Left forelimb (tissue), 1 donor: ENCODE measurements at places on chromosomes 2 and 18.

DNA sequence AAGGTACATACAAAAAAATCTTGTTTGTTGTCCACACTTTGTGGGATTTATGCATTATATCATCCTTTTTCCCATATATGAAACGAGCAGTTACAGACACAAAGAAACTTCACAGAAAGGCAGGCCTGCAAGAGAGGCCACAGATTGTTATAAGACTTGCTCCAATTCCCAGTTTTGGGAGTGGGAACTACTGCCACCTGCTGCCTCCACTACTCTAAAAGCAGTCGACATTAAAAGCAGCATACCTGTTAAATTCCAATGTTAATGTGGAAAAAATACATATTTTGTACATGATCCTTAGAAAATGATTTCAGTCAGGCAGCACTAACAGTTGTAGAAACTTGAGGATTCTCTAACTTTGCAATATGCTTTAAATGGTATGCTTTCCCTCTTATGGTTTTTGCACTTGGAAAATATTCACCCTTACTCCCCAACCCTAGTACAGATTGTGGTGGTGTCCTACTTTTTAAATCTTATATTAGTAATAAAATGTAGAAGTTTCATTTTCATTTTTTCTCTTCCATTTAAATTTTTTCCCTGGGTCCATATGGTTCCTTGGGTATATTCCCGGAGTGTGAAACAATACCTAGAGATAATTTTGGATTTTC lies 37.9 kb downstream of the SLC38A11 start:
- DNase-seq: no peak

DNA sequence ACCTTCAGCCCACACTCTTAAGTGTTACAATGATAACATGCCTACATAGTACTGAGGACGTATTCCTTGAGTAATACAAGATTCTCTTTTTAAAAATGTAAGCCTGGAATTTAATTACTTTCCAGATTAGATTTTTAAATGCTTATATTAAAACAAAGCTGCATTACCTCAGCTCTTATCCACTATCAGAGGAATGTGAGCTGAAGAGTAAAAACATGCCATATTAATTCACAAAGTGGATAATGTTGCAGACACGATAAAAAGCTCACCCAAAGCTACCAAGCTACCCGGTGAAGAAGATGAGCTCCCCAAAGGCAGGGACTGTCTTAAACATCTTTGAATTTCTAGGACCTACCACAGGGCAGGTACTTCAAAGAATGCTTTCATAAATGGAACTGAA lies 107.8 kb downstream of the NOL10 start:
- DNase-seq: no peak

GRCh38 chr2:229810786-229811185 lies 96.4 kb upstream of the DNER start:
- DNase-seq: no peak

- no peak for DNase-seq
These were observed 157.2 kb upstream of the SLC1A4 start for GRCh38 chr2:64831977-64832328.

DNA sequence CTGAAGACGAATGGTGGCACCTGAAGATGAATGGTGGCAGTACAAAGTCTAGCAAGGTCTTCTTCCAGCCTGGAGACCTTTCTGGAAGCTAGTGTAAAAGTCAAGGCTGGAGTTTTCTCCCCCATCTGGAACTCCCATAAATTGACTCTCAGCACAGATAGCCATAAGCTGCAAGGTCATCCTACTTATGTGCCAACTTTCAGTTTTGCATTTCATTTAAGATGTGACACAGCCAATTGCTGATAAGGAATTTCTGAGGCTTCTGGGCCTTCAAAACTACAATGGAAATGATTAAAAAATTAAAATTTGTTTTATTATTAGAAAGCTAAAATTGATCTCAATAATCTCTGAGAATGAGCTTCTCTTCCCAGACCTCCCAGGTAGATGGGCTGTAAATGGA lies 10.2 kb downstream of the XDH start:
- no peak for DNase-seq

DNA sequence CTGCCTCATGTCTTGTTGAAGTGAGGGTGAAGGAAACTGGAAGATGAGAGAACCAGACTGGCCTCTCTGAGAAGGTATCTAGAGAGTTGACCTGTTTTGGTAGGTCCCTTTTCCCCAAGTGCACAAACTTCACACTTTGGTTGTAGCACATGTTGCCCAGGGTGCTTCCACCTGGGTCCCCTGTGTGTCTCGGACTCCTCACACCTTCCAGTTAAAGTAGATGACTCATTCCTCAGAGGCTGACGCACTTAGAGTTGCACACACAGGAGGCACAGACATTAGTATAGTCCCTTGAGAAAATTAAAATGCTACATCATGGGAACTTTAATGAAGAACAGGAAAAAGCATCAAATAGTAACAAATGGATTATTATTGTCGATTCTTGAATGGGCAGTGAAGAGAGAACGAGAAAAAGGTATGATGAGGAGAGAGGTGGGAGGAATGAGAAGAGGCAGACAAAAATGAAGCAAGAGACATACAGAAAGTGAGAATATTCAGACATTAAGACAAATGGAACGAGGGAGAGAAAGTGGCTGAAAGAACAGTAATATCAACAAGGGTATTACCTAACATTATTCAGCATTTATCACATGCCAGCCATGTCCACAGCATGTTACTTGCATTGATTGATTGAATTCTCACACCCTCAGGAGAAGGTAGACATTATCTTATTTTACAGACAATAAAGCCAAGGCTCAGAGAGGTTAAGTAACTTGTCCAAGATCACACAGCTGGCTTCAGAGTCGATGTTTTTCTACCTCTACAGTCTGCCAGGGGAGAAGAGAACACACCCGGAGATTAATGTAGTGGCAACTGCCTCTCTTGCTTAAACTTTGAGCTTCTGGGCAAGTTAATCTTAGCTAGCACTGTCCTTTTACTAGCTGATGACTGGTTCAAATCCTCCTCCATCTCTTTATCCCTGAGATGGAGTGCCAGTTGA lies 68.6 kb downstream of the FHOD3 start:
- DNase-seq: no peak

GRCh38 chr2:168798076-168798887 lies 4.2 kb upstream of the NOSTRIN start:
- no peak for DNase-seq

DNA sequence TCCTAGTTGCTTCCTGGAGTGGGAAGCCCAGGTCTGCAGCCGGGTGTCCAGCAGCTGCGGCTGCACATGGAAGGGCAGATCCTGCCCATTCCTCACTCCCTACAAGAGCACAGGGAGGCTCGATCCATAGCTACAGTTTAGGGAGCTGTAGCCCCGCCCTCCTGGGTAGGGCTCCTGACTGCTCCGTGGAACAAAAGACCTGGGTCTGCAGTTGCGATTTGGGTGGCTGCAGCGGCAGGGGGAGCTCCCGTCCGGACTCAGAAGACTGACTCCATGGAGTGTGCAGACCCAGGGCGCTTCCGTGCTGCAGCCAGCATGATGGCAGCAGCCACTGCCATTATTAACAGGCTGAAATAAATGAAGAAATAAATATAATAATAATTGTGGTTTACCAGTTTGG lies 157.3 kb downstream of the CTNNA2 start:
- no peak for DNase-seq

DNA sequence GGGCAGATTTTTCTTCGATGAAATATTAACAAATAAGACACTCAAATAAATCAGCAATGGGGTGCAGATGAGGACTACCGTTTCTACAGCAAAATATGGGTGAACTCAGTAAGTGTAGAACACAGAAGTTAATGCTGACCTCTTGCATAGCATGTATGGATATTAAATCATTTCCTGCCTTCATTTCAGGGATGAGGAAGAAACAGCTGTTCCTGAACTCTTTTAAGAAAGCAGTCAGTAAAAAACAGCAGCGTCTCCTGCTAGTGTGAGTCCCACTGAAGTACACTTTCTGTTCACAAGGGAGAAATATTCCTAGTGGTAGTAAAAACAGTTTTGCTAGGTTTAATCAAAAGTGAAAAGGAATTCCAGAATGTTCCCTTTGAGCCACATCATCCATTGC lies 379.0 kb downstream of the ZEB2 start:
- DNase-seq: no peak

DNA sequence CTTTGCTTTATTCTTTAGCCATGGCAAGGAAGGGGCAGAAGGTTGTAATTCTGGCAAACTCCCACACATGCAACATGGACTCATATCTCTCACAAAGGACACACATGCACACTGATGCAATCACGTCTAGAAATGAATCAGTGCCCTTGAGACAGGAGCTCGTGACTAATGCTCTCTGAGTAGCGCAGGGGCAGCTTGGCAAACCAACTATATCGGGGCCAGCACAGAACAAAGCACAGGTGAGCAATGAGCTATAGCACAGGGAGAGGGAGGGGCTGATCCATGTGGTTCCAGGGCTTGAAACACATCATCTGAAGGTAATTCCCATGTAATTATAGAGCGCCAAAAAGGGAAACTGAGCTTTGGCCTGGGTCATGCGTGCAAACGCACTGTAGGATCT lies 165.2 kb upstream of the KLF7 start:
- DNase-seq: no peak

DNA sequence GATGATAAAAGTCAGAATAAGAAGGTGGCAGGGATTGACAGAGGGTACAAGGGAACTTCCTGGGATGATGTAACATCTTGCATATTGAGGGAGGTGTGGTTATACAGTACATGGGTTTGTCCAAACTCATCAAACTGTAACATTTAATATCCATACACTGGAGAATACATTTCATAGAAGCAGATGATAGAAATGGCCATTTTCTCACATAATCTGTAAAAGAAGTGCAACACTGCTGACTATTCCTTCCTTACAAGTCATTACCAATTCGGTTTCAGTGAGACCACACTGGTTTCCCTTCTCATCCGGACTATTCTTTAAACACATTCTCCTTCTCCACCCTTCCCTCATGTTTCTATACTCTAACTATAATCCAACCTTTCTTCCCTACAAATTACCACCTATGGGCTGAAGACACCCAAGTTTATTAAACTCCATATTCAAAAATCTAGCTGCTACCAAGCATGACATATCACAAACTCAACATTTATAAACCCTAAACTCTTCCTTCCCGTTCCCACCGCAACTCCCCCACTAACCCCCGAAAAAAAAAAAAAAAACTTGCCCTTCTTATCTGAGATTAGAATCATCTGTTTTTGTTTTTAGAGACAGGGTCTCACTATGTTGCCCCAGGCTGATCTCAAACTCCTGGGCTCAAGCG lies 1.6 kb downstream of the COX7A2L start:
- DNase-seq: no peak

DNA sequence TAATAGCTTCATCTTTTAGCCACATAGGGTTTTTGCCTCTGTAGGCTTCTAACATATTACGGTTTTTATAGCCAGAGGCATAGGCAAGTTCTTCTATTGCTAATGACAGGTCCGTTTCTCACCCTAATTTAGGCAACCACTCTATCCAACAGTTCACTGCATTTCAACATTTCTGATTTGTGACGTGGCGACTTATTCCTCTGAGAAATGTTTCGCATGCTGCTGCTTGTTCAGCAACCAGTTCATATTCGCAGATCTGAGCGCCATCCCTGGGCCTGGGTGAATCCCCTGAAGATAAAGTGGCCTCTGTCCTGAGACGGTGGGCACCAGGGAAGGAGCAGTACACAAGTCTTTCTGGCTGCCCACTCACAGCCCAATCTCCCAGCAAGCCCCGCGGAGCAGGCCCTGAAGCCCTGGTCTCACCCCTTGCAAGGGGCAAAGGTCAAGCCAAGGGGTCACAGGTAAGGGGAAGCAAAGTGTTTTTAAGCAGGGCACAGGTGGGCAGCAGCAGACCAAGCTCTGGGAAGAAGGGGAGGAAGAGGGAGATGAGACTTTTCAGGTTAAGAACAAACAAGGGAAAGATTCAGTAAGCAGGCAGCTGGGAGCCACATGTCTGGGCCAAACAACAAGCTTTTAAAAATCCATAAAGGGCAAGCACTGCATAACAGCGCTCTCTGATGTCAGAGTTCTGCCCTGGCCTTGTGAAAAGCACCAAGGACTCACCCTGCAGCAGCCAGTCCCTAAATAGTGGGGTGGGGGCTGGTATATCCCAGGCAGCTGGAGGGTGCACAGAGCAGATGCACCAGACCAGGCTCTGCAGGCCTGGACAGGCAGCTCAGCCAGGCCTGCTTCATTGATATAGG lies 10.8 kb upstream of the COX7A2L start:
- no peak for DNase-seq

- no peak for DNase-seq
These were observed 439 bp upstream of the PLEKHH2 start for GRCh38 chr2:43636621-43637020.

- DNase-seq: peak; percentile 70
These were observed 656 bp downstream of the TBC1D8 start for GRCh38 chr2:101150306-101151145.

- DNase-seq: no peak
These were observed 87.1 kb downstream of the BCL2L11 start for GRCh38 chr2:111207851-111208250.

- no peak for DNase-seq
These were observed 11.2 kb upstream of the PUM2 start for GRCh38 chr2:20361893-20362292.

GRCh38 chr2:3324404-3325281 lies 53.0 kb downstream of the EIPR1 start:
- DNase-seq: no peak

GRCh38 chr2:124662946-124663644 lies 638.0 kb downstream of the CNTNAP5 start:
- DNase-seq: no peak

- DNase-seq: no peak
These were observed 277.9 kb downstream of the GULP1 start for GRCh38 chr2:188569431-188570165.

GRCh38 chr2:9178110-9178903 lies 28.3 kb upstream of the ASAP2 start:
- DNase-seq: no peak

GRCh38 chr2:119248751-119249150 lies 25.1 kb downstream of the STEAP3 start:
- peak; percentile 37 for DNase-seq

DNA sequence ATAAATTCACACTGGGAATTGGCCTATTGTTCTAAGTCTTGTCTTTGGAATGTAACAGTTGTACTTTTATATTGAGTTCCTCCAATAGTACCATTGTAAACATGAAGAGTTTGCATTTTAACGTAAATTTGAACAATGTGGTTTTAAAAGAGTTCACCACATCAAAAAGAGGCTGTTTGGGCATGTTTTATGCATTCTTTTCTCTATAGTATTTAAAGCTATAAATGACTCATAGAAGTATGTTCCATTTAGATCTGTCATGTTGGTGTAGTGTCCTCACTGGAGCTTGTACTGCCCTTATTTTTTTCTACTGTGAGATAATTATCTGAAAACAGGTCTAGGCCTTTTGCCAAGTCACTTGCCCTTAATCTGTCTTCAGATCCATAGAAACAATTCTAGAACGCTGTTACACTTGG lies 141.9 kb downstream of the RHBDD1 start:
- no peak for DNase-seq

DNA sequence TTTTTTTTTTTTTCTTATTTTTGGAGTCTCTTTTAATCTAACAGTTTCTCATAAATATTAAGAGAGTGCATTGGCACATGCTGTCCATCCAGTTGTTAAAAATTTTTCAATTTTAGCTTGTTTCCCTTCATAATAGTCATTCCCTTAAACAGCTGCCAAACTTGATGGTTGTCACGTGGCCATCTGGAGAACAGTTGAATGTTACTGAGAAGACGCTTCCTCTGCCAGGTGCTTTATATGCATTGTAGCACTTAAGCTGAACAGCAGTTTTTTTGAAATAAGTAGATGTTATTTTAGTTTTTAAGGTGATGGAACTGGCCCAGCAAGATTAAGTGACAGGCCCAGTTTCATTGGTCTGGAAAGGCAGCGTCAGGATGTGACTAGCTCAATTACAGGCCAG lies 3.3 kb downstream of the SMARCAL1 start:
- no peak for DNase-seq
